Calu3 (cell line): ENCODE measurements at places on chromosomes 5 and 9.

GRCh38 chr5:140240987-140241706 lies 61.8 kb downstream of the PFDN1 start:
- H3K4me1 ChIP-seq = peaks cover 31% of the 10 kb centered on the region
- no peak overlapping the region for H3K27ac ChIP-seq
- H3K4me3 ChIP-seq = no peak overlapping the region
- peaks cover 55% of the 10 kb centered on the region for H3K36me3 ChIP-seq
- H3K27me3 ChIP-seq = no peaks in the 10 kb centered on the region
- peak; percentile 77 for DNase-seq

DNA sequence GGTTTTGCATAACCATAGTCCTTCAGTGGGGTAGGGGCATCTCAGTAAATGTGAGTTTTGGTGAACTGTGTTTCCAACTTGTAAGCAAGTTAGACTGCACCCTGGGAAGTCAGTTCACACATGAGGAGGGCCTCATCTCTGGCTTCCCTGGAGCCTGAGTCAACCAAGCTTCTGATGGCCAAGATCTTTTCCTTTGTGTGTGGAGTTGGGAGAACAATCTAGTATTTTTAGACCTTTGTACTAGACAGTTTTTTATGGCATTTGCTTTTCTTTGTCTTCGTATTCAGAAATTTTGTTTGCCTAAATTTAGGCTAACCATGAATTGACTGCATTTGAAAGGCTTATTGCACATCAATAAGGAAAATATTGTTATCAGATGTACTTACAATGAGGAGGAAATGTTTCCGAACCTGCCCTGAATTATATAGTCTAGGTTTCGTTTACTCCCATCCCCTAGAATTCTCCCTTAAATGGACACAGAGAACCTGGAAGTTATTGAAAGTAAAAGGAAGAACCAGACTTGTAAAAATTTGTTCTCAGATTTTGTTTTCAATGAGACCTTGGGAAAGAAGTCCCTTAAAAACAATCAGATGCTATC lies 204.6 kb downstream of the AOPEP start:
- no peak overlapping the region for H3K27ac ChIP-seq
- peaks cover 83% of the 10 kb centered on the region for H3K4me1 ChIP-seq
- no peak overlapping the region for H3K4me3 ChIP-seq

GRCh38 chr5:97547999-97548738 lies 365.1 kb upstream of the RIOK2 start:
- no peaks in the 10 kb centered on the region for H3K36me3 ChIP-seq
- H3K4me1 ChIP-seq = no peaks in the 10 kb centered on the region
- H3K27me3 ChIP-seq = no peaks in the 10 kb centered on the region

DNA sequence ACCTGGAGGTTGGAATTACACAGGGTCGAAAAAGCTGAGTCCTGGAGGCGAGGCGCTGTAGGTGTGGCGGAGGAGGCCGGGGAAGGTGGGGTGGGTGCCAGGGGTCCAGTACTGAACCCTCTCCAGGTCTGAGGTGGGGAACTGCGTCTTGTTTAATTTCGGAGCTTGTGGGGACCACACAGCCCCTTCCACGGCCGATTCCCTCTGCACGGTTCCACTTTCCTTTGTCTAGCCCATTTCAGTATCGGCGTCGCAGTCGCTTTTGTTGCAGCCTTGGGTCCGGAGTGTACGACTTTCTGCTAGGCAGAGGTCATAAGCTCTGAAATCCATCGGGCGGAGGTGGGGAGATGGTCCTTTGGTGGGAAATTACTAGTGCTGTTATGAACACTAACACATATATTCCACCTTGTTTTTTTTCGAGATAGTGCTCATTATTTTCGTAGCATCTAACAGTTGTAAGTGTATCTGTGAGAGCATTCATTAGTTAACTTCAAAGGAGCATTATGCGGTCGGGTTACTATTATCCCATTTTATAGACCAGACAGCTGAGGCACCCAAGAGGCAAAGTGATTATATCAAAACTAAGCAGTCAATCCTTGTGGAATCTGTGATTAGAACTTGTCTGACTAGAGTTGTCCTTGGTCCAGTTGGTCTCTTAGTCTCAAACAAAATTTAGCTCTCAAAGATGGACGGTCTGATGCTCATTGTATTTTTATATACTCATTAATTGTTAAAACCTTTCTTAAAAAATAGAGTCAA lies 737 bp downstream of the RNF180 start:
- H3K27me3 ChIP-seq = peaks cover 10% of the 10 kb centered on the region
- peaks cover 14% of the 10 kb centered on the region for H3K36me3 ChIP-seq
- no peak for DNase-seq

GRCh38 chr5:39021413-39021812 lies 52.8 kb downstream of the RICTOR start:
- H3K27ac ChIP-seq = no peak overlapping the region
- peaks cover 12% of the 10 kb centered on the region for H3K4me1 ChIP-seq
- no peaks in the 10 kb centered on the region for H3K27me3 ChIP-seq
- H3K4me3 ChIP-seq = no peak overlapping the region

DNA sequence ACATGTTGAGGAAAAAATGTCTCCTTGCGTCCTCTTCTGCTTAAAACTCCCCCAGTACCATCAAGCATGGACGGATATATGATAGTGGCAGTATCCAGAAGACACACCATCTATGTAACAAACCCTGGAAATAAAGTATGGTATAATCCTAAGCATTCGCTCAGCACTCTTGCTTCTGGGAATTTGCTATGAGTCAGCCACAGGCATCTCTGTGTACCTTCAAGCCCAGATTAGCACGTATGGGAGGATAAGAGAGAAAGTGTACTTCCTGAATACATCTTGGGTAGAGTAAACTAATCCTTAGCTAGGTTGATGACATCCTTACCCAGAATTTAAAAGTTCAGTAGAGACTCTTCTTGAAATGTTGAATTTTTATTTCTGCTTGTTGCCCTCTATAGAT lies 71.2 kb downstream of the GHR start:
- H3K36me3 ChIP-seq = no peaks in the 10 kb centered on the region
- H3K4me3 ChIP-seq = no peak overlapping the region
- no peak overlapping the region for H3K27ac ChIP-seq

- DNase-seq = peak; percentile 45
- no peaks in the 10 kb centered on the region for H3K27me3 ChIP-seq
- peak overlapping the region; percentile 74 for H3K27ac ChIP-seq
- no peaks in the 10 kb centered on the region for H3K36me3 ChIP-seq
- H3K4me3 ChIP-seq = peak overlapping the region; percentile 47
- peaks cover 52% of the 10 kb centered on the region for H3K4me1 ChIP-seq
These were observed 106.4 kb upstream of the ELL2 start for GRCh38 chr5:96067894-96068614.

- no peak for DNase-seq
- no peaks in the 10 kb centered on the region for H3K4me1 ChIP-seq
- H3K4me3 ChIP-seq = no peak overlapping the region
- H3K27ac ChIP-seq = no peak overlapping the region
- no peaks in the 10 kb centered on the region for H3K36me3 ChIP-seq
These were observed 354.6 kb downstream of the SLIT3 start for GRCh38 chr5:168946363-168946762.

DNA sequence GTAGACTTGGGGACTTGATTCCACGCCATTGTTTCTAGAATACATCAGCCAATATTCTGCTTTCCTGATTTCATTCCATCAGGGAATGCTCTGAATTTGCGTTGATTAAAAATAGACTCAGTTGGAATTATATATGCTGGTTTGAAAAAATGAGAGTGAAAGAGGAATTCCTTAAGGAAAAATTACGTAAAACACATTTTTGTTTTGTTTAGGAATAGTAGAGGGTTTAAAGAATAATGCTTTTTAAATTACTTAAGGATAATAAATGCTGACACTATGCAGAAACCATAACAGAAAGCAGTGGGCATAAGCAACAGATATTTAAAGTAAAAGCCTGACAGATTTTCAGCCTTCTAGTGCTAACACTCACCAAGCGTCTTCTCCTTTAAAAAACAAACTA lies 235.0 kb downstream of the ADAMTS6 start:
- no peak overlapping the region for H3K27ac ChIP-seq
- no peak overlapping the region for H3K4me3 ChIP-seq
- H3K36me3 ChIP-seq = no peaks in the 10 kb centered on the region
- DNase-seq = no peak

DNA sequence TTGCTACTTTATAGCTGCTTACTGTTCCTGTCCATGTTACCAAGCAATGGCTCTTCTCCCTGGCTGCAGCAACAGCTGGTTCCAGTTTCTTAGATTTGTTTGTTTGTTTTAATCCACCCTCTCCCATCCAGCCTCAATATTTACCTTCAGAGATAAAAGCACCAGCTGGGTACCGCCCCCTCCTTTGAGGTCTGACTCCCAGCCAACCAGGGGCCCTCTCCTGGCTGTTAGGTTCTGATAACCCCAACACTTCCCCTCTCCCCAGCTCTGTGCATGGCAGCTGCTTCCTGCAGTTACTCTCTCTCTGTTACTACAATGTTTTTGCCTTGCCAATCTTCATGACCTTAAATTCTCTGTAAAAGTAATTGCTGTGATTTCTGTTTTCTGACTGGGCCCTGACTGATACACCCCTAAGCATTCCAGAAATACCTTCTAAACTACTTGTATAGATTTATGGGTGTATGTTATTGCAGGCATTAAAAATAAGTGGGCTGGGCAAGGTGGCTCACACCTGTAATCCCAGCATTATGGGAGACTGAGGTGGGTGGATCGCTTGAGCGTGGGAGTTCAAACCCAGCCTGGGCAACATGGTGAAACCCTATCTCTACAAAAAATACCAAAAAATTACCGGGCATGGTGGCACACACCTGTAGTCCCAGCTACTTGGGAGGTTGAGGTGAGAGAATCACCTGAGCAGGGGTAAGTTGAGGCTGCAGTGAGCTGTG lies 2.6 kb upstream of the GCNT1 start:
- peaks cover 16% of the 10 kb centered on the region for H3K36me3 ChIP-seq
- peaks cover 18% of the 10 kb centered on the region for H3K4me1 ChIP-seq
- no peak overlapping the region for H3K27ac ChIP-seq
- no peaks in the 10 kb centered on the region for H3K27me3 ChIP-seq
- no peak overlapping the region for H3K4me3 ChIP-seq

GRCh38 chr5:154384480-154385235 lies 61.1 kb upstream of the SAP30L start:
- H3K4me3 ChIP-seq = no peak overlapping the region
- no peaks in the 10 kb centered on the region for H3K36me3 ChIP-seq
- no peaks in the 10 kb centered on the region for H3K27me3 ChIP-seq
- peak overlapping the region; percentile 59 for H3K27ac ChIP-seq
- no peak for DNase-seq

- H3K27ac ChIP-seq = no peak overlapping the region
- no peak overlapping the region for H3K4me3 ChIP-seq
- DNase-seq = no peak
- H3K4me1 ChIP-seq = no peaks in the 10 kb centered on the region
These were observed 764 bp upstream of the GRIN1 start for GRCh38 chr9:137138058-137138721.

GRCh38 chr5:135038813-135039270 lies 4.8 kb upstream of the PITX1 start:
- peaks cover 82% of the 10 kb centered on the region for H3K27me3 ChIP-seq
- H3K4me3 ChIP-seq = peak overlapping the region; percentile 42

DNA sequence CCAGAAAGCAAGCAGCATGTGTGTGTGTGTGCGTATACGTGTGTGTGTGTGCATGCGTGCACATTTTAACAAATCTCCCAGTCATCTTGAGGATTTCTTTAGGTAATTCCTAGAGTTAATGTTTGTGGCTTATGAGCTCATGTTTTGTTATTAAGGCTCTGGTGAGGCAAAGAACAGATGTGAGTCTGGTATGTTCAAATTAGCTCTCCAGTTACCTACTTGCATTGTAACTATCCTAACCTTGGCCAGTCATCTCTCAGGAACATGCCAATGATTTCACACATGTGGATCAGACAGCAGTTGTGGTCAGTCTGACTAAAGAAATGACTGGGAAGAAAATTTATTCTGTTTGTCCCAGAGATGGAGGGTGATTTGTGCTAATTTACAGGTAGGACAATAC lies 163.1 kb downstream of the IZUMO3 start:
- H3K36me3 ChIP-seq = no peaks in the 10 kb centered on the region
- DNase-seq = no peak
- H3K4me1 ChIP-seq = no peaks in the 10 kb centered on the region
- H3K4me3 ChIP-seq = no peak overlapping the region
- H3K27ac ChIP-seq = no peak overlapping the region

GRCh38 chr5:135702191-135702590 lies 123.4 kb upstream of the CXCL14 start:
- H3K27me3 ChIP-seq = peaks cover 1% of the 10 kb centered on the region
- H3K4me3 ChIP-seq = no peak overlapping the region
- H3K4me1 ChIP-seq = peaks cover 12% of the 10 kb centered on the region
- no peak overlapping the region for H3K27ac ChIP-seq

GRCh38 chr5:162434281-162434680 lies 366.7 kb downstream of the GABRG2 start:
- no peak overlapping the region for H3K27ac ChIP-seq
- H3K36me3 ChIP-seq = no peaks in the 10 kb centered on the region
- no peak overlapping the region for H3K4me3 ChIP-seq
- no peaks in the 10 kb centered on the region for H3K27me3 ChIP-seq

- H3K4me3 ChIP-seq = no peak overlapping the region
- no peaks in the 10 kb centered on the region for H3K4me1 ChIP-seq
- H3K36me3 ChIP-seq = no peaks in the 10 kb centered on the region
- H3K27me3 ChIP-seq = no peaks in the 10 kb centered on the region
- no peak overlapping the region for H3K27ac ChIP-seq
These were observed 180.6 kb downstream of the COMMD10 start for GRCh38 chr5:116265471-116265870.

DNA sequence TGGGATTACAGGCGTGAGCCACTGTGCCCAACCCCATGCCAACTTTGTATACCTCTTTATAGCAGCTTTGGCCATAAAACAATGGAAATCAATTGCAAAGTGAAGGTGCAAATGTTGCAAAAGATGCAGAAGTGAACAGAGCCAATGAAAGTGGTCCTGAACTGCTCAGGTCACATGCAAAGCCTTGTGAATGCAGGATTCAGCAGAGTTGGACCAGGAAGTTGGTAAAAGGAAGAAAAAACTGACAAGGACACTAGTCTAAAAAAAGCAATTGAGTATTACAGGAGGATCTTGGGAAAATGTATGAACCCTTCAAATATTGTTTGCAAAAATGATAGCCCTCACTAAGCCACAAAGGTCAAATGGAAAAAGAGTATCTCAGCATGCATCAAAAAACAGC lies 4.5 kb upstream of the MAP3K1 start:
- no peak overlapping the region for H3K4me3 ChIP-seq
- DNase-seq = no peak
- H3K27me3 ChIP-seq = no peaks in the 10 kb centered on the region
- peaks cover 20% of the 10 kb centered on the region for H3K36me3 ChIP-seq

DNA sequence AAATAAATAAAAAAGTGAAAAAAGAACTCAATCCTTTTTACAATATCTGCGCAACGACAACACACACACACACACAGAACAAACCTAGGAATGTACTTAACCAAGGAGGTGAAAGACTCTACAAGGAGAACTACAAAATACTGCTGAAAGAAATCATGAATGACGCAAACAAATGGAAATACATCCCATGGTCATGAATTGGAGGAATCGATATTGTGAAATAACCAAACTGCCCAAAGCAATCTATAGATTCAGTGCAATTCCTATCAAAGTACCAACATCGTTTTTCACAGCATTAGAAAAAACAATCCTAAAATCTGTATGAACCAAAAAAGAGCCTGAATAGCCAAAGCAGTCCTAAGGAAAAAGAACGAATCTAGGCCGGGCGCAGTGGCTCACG lies 29.9 kb upstream of the NRARP start:
- H3K4me1 ChIP-seq = no peaks in the 10 kb centered on the region
- peaks cover 7% of the 10 kb centered on the region for H3K36me3 ChIP-seq
- no peaks in the 10 kb centered on the region for H3K27me3 ChIP-seq
- H3K4me3 ChIP-seq = no peak overlapping the region
- no peak for DNase-seq
